ENCODE measurements at places on chromosomes 5 and 9.

GRCh38 chr5:58133216-58133615, 326.7 kb downstream of the PLK2 start:
- no peak for ATAC-seq

DNA sequence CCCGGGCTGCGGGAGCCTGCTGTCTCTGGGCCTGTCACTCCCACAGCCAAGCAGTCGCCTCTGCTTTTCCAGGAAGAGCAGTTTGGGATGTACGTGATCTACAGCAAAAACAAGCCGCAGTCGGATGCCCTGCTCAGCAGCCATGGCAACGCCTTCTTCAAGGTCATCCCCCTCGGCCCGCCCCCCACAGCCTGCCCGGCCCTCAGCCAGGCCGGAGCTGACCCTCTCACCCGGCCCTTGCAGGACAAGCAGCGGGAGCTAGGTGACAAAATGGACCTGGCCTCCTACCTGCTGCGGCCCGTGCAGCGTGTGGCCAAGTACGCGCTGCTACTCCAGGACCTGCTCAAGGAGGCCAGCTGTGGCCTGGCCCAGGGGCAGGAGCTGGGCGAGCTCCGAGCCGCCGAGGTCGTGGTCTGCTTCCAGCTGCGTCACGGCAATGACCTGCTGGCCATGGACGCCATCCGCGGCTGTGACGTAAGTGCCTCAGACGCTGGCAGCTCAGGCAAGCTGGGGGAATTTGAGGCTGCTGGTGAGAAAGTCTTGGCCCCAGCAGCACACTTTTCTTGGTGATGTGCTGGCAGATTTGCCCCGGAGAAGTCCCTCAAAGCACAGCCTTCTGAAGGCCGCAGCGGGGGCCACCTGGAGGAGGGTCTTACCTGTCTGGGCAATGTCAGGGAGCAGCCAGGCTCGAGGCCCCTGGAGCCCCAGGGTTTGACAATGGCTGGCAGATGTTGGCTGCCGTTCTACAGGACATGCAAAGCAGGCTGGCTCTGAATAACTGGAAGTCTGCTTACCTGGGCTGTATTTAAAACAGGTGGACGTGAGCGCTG, 20.1 kb upstream of the LRRC14B start:
- no peak for ATAC-seq

DNA sequence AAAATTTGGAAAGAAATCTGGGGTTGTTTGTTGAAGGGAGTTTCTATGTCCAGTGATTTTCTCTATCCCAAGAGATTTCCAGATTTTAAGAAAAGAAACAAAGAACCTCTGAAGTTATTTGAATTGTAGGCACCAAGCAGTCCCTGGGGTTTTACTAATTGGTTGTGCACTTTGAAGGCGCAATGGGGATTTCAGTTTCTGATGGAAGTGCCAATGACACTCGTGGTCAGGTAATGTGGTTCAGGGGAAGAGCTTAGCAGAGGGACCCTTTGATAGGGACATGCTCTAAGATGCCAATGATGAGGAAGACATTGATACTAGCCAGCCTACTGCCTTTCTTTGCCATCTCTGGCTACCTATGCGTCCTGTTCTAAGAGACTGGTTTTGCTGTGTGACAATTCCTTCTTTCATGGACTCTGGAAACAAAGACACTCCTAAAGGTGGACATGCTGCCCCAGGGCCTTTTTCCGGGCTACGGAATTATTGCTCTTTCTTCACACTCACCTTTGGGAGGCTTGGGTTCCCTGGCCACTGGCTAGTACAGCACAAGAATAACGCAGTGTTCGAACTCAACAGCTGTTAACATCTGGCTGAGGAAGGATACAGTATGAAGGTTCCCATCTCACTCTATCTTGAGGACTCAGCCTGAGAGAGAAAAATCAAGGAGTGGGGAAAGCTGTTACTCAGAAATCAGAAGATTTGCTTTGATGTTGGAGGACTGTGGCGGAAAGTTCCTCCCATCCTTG, 6.9 kb upstream of the TRAF1 start:
- ATAC-seq = no peak

DNA sequence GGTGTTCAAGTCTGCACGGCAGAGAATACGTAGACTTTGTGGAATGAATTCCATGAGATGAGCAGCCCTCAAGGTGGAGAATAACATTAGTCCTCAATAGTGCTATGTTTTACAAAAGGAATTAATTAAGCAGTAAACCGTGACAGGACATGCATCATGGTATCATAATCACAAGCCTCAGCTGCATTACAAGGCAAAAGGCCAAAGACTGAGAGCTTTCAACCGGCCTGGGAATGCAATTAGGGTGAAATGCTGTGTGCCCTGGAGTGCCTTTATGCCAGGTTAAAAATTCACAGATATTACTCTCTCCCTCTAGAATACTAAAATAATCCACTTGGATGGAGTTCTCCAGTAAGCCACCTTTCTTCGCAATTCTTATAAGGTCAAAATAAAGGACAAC, 270.6 kb downstream of the MLLT3 start:
- ATAC-seq = no peak

DNA sequence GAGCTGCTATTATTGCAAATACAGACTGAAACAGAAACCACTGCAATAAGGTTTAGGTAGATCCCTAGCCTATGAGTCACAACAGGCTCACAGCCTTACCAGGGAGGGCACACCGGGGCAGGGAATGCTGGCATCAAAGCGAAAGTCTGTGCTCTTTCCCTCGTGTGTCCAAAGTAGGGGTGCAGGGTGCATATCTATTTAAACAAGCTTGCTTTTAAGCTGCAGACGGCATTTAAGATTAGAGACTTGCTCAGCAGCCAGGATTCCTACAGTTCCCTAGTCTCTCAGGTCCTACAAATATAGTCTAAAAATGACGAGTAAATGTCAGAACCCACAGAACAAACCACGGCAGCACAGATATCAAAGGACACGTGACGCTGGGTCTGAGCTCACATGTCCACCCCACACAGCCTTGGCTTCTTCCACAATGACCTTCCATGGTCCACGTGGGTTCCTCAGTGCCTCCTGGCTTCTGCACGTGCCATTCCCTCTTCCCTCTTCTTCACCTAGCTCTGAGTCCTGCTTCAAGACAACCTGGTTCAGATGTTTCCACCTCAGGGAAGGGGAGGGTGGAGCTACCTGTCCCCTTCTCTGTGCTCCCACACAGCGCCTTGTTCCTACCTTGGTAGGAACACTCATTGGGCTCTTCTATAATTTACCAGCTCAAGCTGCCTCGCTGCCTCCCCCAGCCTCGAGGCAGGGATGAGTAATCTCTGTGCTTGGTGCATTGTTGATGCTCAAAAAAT, 193.2 kb downstream of the MAPKAP1 start:
- ATAC-seq = peak; percentile 92

DNA sequence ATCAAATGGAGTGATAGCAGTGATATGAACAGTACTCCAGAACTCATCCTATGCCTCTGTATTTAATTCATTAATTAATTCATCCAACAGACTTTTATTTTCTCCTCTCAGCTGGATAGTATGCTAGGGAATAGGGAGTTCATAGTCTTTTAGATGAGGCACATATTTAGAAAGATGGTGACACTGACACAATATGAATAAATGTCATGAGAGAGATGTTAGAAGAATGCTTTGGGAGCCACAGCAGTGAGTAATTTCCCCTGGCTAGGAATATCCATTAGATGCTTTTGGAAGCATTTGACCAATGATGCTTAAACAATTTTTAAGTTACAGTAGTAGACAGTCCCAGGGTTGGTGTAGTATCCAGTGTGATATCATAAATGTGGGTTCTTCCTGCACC, 428.7 kb upstream of the SGCD start:
- ATAC-seq = no peak

DNA sequence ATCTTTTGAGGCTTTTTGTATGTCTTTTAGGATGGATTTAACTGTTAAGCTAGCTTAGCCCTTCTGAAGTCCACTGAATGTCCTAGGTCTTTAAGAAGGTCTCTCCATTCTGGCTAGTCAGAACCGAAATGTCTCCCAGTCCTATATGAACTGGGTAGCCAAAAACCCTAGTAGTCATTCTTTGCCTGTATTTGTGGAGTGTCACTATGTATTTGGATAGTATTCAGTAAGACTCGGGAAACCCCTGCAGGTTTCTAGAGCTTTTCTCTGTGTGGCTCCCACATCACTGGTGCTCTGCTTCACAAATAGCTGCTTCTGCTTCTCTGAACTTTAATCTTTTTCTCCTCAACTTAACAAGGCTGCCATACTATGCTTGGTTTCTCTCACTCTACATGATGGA, 68.0 kb downstream of the RIC1 start:
- ATAC-seq = no peak

DNA sequence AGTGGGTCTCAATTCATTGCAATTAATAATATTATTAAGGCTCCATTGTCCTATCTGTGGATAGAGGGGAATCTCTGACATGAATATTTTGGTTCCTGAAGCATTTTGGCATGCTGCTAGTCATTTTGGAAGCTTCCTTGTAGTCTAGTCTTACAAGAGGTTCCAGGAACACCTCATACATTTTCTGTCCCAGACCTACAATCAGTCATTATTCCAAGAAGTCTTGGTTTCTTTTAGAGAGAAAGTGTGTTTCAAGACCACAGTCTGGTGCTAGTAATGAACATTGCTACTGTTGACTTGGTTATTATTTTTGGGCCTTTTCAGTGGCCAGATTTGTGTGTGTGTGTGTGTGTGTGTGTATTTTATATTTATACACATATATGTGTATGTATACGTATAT, 98.9 kb downstream of the ERCC6L2 start:
- no peak for ATAC-seq

DNA sequence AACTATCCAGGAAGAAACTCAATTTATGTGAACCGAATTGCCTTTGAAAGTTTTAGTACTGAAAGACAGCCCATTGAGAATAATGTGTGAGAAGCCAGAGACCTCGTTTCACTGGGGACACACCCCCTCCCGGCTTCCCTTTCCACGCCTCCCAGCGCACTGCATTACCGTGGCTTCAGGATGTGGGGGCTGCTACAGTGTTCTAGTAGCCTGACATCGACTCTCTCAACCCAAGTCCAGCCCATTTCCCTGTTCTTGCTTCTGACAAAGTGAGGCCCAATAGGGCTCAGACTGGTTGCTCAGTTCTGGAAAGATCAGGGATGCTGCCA, 3.5 kb downstream of the PAX5 start:
- no peak for ATAC-seq

DNA sequence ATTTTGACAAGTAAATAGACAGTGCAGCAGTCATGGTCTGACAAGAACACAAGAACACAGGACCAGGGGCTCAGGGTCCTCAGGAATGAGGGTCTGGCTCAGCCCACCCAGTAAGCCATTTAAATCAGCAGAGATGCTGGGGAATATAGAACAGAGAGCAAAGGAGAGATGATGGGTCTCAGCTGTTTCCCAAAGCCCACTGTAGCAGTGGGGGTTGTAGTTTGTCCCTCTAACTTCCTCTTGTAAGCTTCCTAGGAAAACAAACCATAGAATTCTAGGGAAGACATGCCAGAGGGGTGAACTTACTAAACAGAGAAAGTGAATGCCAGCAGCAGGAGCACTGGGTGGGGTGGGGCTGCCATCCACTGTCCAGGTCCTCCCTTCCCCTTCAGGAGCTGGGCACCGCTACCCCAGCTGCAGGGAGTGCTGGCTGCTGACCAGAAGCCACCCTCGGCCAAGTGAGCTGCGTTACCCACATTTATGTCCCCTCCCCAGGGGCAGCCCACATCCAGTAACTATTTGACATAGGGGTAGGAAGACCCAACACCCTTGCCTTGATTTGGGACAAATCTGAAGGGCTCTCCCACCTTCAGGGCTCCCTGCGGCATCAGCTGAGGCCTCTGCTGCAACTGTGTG, 41.6 kb downstream of the GABBR2 start:
- no peak for ATAC-seq

- no peak for ATAC-seq
These were observed 235.7 kb downstream of the ICE1 start for GRCh38 chr5:5658226-5658625.

DNA sequence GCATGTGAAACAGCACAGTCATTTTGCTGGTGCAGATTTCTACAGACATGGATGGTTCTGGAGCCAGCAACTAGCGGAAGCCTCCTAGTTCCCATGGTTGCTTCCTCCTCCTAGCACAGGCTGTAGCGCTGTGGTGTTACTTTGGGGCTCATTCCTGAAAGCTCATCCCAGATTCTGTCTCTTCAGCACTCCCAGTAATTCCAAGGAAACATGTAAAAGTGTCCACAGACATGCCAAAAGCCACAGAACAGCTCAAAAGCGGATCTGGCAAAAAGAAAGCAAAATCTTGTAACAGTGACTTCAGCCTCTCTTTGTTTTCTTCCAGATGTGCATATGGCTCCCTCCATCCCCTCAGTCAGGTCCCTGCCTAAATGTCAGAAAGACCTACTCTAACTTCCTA, 144.1 kb downstream of the CEP120 start:
- no peak for ATAC-seq

DNA sequence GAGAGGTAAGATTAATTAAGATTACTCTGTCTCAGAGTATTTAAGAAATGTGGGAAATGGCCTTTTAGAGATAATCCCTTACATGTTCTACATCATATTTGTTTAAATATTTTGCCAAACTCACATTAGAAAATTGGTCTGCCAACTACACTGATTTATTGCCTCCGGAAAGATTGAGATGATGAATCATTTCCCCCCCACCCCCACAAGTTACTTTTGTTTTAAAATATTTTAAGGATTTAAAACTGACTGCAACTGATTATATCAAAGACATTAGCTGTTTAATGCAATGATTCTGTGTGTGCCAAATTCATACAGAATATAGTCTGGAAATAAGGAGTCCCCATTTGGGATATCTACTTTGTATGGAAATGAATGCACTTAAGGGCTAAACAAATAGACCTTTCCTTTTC, 674.4 kb downstream of the PRR16 start:
- ATAC-seq = peak; percentile 85

GRCh38 chr5:42586625-42587024, 163.4 kb downstream of the GHR start:
- ATAC-seq = no peak

DNA sequence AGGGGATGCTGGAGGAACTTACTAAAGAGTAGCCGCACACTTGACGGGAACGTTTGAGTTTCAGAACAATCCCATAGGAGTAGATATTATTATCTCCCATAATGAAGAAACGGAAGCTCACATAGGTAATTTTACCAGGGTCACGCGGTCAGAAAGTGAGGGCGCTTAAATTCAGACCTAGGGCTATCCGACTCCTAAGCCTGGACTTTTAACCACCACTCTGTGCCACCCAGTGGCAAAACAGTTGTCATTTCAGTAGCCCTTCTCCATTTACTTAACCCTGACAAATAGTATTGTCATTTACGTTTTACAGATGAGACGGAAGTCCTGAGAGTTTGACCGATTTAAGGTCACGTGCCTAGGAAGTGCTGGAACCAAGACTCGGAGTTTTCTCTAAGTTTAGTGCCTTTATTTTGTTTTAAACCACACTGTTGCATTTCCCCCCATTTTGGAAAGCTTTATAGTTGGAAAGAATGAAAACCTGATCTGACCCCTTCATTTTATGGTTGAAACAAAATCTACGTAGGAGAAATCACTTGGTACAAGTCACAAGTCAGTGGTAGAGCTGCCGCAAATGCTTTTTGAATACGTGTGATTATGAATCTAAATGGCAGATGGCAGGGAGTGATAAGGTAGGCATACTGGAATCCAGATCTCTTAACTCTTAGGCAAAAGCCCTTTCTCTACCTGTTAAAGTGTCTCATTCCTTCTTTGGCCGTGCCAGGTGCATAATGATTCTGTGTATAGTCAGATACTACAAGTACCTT, 650 bp downstream of the MRRF start:
- ATAC-seq = peak; percentile 42
